ENCODE measurements at places on chromosomes 12 and 14.
A peak's percentile ranks its signal among the peaks of the same experiment; 100 is the strongest.

DNA sequence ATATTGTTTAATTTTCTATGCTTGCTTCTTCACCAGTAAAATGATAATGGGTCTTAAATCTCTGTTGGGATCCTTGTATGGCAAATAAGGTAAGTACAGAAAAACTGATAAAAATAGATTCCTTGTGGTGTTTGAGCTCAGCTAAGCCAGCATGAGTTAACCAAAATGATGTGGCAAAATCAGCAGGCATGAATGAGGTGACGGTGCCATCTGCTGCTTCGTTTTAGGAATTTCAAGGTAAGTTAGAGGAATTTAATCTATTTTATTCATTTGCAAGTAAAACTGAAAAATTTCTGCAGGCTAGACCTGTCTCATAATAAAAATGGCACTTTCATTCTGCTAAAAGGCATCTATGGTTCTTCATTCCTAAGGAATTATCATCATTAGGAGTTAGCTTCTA, 10.0 kb upstream of the CLEC7A start:
- peak; percentile 46 for DNase-seq

DNA sequence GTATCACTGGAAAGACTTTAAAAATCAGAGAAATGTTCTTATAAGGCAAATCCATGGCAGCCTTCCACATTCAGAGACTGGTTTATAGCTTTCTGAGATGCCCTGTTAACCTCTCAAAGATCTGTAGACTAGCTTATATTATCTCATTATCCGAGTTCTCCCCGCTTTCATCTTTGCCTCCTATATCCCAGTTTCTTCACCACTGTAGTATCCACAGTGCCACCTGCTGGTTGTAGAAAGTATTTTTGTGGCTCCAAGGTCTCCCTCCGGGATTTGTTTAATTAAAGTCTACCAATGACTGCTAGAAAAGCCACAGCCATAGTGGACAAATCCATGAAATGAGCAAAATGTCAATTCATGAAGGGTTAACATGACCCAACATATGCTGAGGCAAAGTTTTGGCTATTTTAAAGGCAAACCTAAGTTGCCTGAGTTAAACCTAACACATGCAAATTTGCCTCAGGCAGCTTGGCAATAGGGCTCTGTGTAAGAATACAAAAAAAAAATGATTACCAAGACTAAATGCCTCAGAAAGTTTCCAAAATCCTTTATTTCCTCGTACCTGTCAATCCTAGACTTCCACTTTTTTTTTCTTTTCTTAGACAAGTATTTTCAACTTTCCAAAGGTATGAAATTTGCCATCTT, 218.8 kb upstream of the BMP4 start:
- peak; percentile 26 for DNase-seq

- DNase-seq, result no peak
Observed at GRCh38 chr14:77148510-77149231, 7.1 kb upstream of the ZDHHC22 start.

DNA sequence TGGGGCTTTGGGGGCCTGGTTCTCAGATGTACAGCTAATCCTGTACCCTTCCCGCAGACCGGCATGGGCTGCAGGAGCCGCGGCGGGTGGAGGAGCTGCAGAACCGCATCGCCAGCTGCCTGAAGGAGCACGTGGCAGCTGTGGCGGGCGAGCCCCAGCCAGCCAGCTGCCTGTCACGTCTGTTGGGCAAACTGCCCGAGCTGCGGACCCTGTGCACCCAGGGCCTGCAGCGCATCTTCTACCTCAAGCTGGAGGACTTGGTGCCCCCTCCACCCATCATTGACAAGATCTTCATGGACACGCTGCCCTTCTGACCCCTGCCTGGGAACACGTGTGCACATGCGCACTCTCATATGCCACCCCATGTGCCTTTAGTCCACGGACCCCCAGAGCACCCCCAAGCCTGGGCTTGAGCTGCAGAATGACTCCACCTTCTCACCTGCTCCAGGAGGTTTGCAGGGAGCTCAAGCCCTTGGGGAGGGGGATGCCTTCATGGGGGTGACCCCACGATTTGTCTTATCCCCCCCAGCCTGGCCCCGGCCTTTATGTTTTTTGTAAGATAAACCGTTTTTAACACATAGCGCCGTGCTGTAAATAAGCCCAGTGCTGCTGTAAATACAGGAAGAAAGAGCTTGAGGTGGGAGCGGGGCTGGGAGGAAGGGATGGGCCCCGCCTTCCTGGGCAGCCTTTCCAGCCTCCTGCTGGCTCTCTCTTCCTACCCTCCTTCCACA, 7.6 kb downstream of the NR4A1 start:
- no peak for DNase-seq

GRCh38 chr14:59125156-59125555, 63.3 kb upstream of the DAAM1 start:
- DNase-seq, result no peak

DNA sequence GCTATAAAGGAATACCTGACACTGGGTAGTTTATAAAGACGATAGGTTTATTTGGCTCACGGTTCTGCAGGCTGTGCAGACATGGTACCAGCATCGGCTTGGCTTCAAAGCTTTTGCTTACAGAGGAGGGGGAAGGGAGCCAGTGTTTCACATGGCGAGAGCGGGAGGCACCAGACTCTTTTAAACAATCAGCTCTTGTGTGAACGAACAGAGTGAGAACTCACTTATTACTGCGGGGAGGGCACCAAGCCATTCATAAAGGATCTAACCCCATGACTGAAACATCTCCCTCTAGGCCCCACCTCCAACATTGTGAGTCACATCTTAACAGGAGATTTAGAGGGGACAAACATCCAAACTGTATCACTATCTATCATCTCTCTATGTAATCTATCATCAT, 227.4 kb downstream of the TMEM132D start:
- no peak for DNase-seq

GRCh38 chr14:81062816-81063215, 107.4 kb downstream of the TSHR start:
- no peak for DNase-seq

DNA sequence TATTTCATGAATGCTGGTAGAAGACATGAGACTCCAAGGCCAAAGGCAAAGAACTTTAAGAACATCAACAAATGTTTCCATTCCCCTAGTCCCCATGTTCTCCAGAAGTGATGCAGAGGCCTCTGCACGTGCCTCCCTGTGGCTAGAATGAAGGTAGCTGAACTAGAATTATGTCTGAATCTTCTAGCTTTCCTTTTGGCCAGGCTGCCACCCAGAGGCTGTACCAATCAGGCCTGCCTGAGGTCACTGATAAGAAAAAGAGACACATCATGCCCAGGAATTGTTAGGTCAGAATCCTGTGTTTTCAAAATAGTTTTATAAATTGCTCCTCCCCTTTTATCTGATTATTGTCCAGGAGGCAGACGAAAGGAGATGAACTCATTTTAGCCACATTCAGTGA, 188.0 kb upstream of the SLC16A7 start:
- DNase-seq, result peak; percentile 12

GRCh38 chr12:20438299-20438779, 70.0 kb downstream of the PDE3A start:
- no peak for DNase-seq

DNA sequence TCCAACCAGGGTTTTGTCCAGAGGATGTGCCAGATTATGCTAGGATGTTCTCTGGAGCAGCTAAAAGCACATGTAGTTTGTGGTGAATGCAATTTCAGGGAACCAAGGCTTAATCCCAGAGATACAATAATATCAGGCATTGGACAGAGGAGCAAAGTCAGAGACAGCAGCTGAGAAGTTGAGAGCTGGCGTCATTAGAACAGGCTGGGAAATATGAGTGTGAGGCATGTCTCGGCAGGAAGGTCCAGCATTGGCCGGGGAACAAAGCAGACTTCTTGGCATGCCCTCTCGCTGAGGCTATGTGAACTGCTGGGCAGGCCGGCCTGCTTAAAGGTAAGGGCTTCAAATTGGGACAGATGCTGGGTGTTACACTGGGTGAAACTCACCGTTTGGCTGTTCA, 125.4 kb downstream of the CAND1 start:
- DNase-seq, result no peak

DNA sequence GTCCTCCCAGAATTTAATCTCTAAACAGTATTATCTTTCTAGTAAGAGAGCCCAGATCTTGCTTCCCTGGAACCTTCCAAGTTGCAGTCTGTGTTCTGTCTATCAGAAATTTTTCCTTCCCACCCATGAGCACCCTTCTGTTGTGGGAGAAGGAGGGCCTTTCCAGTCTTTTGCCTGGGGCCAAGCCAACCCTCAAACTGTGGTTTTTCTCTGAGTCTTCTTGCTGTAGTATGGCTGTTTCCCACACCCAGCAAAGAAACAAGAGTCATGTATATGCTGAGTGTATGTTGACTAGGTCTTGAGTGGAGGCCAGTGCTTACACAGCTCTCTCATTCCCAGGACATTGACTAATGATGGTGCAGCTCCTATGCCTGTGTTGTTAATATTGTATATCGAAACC, 104.5 kb downstream of the TGFB3 start:
- DNase-seq, result no peak

- no peak for DNase-seq
Observed at GRCh38 chr12:124994437-124994975, 1.1 kb downstream of the BRI3BP start.

DNA sequence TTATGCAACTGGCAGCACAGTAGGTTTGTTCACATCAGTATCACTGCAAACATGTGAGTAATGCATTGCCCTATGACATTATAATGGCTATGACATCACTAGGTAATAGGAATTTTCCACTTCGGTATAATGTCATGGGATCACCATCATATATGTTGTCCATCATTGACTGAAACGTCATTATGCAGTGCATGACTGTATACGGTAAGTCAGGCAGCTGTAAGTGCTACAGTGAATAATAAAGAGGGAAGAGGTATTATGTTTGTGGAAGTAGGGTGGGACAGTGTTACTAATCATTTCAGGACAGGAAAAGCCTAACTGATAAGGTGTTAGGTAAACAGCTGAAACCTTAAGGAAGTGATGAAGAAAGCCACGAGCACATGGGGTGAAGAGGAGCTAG, 68.1 kb downstream of the ANO4 start:
- no peak for DNase-seq
